CD4-positive, alpha-beta T cell treated with Interleukin-4 for 4 hours (primary cell): ENCODE measurements at places on chromosomes 1 and 21.

DNA sequence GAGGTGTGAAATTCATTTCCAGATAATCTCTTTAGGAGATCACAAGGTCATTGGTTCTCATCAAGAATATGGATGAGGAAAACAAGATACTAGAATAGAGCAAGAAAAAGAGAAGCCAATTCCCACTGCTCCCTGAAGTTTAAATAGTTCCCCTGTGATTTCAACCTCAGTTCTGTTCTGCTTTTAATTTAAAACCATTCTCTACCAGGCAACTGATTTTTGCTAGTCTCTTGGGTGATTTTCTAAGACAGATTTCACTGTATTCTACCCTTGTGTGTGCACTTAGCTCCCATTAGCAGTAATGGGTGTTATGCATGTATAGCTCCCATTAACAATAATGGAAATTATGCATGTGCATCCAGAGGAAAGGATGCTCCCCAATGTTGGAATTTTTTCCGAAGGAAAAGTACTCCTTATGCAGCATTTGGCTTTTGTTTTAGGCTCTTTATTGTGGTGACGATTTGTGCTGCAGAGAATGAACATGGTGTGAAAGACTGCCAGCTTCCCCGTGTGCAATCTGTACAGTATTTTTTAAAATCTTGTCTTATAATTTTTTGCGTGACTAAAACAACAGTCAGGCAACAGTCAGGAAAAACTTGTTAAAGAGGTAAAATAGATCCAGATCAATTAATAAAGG lies 144.0 kb upstream of the ZRANB2 start:
- DNase-seq = no peak

GRCh38 chr21:37916310-37917051 lies at the start of gene KCNJ6:
TSS of gene KCNJ6 (minus strand) at chr21:37916457. CDS start at chr21:37840682, 75,775 bp downstream.
- no peak for DNase-seq

- no peak for DNase-seq
These were observed 108.1 kb downstream of the MAP3K21 start for GRCh38 chr1:233435622-233436021.

DNA sequence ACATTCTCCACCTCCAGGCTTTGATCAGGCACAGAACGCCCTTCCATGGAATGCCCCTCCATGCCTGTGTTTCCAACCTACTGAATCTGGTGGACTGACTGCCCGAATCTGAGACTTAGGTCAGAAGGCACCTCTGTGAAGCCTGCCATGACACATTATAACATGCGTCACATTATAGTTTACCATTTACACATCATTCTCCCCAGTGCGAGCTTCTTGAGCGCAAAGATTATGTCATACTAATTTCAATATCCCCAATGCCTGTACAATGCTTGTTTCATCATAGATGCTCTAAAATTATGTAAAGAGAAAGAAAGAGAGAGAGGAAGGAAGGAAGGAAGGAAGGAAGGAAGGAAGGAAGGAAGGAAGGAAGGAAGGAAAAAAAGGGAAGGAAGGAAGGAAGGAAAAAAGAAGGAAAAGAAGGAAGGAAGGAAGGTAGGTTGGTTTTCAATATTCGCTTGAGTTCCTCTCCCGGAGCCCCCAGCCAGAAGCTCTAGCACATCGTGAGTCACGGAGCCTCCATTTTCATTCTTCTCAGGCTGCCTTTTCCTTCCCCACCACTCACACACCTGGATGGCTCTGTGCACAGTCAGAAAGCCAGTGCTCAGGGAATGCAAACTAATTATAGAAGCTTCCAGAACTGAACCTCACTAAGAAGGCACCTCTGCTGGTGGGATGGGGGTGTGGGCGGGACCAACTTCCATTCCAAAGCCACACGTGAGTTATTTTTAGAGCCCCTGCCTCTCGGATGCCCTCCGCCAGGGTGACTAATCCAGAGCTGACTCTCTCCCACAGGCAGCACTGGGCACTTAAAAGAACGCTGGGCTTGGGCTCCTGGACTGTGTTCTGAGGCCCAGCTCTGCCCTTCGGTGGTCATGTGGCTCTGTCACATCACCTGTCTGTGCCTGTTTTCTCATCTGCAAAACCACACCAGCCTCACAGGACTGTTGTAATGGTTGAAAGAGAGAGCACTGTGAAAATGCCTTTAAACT lies 27.4 kb downstream of the LAMB3 start:
- no peak for DNase-seq

DNA sequence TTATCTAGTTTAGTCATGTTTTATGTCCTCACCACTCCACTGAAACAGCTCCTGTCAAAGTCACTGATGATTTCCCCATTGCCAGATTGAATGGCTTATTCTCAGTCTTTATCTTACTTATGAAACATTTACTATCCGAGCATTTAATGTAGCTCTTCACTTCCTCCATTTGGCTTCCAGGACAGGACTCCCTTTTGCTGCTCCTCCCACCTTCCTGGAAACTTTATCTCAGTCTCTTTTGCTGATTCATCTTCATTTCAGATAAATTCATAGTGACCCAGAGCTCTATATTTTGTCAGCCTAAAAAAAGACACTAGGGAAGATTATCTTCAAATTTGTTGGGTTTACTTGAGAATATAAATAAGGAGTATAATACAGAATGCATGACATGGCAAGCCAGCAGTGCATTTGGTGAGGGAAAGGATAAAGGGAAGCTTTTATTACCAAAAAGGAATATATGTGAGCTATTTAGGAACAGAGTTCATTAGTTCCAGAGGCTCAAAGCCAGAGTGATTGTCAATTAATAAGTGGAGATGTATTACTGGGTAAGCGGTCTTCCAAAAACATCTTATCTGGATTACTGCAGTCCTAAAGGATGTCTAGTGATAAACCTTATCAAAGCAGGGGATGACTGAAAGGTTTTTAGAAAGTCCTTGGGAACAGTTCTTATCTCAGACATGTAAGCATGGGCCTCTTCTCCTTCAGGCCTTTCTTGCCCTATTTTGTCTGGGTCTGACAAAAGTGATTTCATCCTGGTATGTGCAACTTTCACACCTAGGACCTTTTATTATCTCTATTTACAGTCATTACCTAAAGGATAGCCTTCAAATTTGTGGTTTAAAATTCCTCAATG lies 25.6 kb downstream of the IL23R start:
- DNase-seq = no peak

GRCh38 chr1:89935235-89935634 lies 59.7 kb upstream of the ZNF326 start:
- no peak for DNase-seq

DNA sequence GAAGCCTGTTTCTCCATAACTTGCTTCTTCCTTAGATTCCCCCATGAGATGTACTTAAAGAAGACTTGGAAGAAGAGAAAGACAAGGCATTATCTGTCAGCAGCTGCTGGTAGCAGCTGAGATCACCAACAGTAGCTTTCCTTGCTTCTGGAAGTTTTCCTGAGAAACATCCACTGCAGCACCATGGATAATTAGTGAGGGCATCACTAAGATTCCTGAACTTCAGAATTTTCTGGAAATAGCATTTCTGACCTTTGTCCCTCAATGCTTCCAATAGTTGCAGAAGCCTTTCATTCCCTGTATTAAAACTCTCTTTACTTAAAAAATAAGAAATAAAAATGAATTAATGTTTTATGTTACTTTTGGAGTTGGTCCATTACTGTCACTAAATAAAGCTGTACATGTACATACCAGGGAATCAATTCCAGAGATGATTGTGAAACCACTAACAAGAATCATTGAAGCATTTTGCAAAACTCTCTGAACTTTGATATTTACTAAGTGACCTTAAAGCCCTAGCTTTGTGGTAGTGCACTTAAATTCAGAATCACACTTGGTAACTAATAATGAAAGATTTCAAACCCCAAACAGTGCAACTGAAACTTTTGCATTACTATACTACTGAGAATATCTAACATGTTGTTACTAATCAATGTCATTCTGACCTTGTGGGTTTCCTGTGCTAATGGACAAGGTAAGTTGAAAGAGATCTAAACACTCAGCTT lies at the start of gene CFHR4:
Gene CFHR4, plus strand, starts transcription at position 538 of the 725 bp plus-strand sequence. Its CDS starts 99 bp downstream, at position 637.
- DNase-seq = no peak

- no peak for DNase-seq
These were observed 10.3 kb downstream of the SHISA4 start for GRCh38 chr1:201898992-201899391.
